ENCODE measurements at places on chromosomes 1 and 21.

DNA sequence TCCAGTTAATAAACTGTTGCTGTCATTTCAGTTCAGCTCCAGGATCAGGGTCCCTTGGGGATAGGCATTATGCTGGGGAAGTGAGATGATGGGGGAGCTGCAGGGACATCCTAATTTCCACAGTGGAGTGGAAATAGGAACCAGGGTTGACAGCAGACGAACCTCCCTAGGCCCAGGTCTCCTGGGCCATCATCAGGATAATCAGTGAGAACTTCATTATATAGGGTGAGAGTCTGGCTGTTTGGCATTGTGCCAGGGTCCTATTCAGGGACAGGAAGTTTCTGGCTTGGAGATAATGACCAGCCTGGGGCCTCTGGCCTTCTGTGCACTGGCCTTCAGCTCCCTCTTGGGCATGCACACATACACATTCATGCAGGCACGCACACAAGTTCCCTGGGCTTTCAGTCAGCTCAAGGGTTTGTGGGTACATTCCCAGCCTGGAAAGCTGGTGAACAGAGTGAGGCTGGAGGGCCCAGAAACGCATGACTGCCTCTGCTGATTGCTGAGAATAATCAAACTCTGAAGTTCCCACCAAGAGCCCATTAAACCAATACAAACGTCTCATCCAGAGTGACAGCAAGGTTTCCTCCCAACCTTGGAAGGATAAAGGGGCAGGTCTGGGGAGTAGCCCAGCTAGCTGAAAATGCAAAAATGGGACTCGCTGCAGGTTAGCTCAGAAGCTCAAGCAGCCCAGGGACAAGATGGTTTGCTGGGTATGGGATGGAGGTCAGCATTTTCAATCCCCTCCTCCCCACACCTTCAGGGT is 13.9 kb upstream of the LRIG2 start:
- no peak for DNase-seq

GRCh38 chr1:10917513-10918454 is 94.7 kb upstream of the TARDBP start:
- DNase-seq = no peak

DNA sequence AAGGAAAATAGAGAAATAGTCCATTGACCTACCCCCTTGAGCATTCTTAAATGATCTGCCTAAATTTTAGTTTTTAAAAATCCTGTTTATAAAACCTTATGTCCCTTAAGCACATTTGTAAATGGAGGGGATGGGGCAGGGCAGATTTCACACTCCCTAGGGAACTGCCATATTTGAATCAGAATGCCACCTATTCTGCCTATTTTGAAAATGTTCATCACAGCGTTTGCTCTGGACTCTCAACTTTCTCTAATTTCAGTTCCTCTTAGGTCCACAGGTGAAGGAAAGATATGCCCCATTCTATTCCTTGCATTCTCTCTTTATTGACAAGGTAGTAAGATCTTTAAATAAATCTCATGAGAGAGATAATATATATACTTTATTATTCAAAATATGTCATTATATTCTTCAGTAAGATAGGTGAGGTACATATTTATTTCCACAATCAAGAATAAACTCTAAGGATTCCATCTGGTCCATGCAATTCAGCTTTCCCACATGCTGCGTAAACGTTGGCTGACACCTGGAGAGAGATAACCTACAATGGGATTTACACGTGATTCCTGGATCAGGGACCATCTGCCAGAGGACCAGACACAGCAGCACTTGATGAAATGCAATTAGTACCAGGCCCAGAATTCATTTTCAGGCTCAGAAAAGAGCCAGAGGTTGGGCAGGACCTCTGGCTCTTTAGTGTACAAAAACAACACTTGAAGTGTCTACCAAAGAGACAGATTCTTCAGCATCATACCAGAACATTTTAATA is 1.2 kb upstream of the LPGAT1 start:
- no peak for DNase-seq

DNA sequence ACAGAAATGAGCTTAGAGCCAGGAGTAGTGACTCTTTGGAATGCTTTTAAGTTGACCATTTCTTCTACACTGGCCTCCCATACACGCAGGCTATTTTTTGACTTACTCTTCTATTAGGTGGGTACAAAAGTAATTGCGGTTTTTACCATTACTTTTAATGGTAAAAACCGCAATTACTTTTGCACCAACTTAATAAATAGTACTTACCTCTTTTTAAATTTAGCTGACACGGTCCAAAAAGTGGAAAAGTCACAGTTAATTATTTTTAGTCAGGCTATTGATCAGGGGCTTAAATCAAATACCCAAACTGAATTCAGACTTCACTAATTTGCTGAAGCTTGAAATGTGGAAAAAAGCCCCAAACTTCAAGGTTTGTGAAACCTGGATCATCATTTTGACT is 138.7 kb downstream of the GRIK1 start:
- no peak for DNase-seq

GRCh38 chr1:168531615-168532345 is 12.0 kb downstream of the XCL2 start:
- no peak for DNase-seq

DNA sequence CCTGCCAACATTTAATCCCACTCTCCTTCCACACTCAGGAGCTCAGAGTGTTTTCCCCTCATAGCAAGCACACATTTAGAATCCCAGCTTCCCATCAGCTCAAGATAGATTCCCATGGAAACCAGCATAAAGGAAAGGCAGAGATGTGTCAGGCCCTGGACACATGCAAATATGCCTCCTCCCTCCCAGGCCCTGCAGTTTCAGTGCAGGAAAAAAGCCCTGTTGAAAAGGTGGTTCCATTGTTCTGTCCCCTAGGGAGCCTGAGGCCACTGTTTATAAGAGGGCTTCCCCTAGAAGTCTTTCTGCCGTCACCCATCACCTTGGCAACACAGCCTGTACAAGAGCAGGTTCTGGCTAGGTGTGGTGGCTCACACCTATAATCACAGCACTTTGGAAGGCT is 3.6 kb downstream of the CACNA1S start:
- no peak for DNase-seq

GRCh38 chr1:165772739-165773138 is 4.1 kb upstream of the TMCO1 start:
- no peak for DNase-seq

GRCh38 chr1:218863987-218864386 is 309.7 kb upstream of the LYPLAL1 start:
- DNase-seq = peak; percentile 27

DNA sequence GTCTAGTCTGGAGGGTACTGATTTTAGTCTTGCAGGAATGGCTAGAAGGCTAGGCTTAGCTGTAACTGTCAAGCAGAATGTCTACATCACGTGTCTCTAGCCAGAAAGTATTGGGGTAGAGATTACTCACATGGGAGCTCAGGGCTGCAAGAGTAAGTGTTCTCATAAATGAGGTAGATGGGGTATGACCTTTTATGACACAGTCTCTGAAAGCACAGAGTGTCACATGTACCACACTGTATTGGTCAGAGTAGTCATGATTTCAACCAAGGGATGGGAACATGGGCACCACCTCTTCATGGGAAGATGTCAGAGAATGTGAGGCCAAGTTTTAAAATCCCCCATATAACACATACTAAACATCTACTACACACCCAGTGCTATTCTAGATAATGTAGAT is 2.9 kb downstream of the FYB2 start:
- DNase-seq = peak; percentile 27

DNA sequence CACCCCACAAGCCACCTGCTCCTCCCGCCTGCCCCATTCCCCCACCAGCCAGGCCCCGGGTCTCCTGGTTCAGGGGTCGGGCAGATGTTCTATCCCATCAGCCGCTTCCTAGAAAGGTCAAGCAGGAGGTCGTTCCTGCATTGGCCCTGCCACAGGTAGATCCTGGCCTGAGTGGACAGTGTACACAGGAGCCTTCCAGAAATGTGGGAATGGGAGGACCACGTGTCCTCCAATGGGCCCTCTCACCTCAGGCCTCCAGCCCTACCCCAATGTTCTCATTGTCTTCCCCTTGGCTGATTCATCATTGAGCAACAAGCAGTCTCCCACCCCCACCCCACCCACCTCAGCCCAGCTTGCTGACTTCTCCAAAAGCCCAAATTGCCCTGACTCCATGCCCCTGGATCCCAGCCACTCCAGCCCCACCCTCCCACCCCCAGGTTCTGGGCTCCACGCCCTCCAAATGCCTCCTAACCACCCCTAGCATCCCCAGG is 2.1 kb downstream of the S100A16 start:
- peak; percentile 93 for DNase-seq

GRCh38 chr1:154609398-154610380 is 1.7 kb upstream of the ADAR start:
- DNase-seq = peak; percentile 27

DNA sequence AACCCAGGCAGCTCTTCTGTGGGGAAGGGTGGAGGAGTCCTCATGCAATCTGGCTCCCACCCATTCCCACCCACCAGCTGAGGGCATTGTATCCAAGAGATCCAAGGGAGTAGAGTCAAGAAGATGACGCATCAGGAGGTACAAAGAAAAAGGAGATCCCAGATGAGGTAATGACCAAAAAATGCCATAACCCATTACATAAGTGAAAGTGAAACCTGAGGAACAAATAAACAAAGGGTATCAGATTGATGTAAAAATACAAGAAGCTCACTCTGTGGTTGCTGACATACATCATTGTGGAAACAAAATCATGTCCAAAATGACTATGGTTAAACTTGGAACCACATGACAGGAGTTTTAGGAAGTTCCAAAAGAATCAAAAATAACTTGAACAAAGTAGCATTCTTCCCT is 42.5 kb downstream of the CCN1 start:
- peak; percentile 91 for DNase-seq

DNA sequence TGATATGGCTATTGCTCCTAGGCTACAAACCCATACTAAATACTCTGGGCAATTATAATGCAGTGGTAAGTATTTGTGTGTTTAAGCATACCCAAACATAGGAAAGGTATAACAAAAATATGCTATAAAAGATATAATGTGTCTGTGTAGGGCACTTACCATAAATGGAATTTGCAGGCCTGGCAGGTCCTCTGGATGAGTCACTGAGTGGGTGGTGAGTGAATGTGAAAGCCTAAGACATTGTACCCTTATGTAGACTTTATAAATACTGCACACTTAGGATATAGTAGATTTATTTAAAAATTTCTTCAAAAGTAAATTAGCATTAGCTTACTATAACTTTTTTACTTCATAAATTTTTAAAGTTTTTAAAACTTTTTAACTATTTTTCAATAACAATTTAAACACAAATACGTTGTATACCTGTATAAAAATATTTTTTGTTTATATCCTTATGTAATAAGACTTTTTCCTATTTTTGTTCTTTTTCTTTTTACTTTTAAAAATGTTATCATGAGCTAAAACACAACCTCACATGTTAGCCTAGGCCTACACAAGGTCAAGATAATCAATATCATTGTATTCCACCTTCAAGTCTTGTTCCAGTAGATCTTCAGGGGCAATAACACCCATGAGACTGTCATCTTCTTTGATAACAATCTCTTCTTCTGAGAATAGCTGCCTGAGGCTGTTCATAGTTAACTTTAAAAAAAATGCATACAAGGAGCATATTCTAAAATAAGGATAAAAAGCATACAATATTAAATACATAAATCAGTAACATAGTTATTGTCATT is 306.3 kb upstream of the RGS18 start:
- DNase-seq = peak; percentile 18

DNA sequence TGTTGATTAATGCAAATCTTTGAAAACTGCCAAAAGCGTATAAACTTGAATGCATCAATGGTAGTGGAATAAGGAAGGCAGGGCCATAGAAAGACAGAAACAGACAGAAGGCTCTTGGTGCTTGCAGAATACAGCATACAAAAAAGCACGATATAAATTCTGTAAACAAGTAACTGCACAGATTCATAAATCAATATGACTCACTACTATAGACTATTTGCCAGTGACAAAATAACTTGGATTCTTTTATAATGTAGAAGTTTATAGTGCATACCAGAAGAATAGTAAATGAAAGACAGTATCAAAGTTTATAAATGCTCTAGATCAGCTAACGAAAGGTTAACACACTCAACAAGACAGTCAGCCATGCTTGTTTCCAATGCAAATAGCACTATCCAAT is 349.6 kb downstream of the PTBP2 start:
- peak; percentile 17 for DNase-seq

- peak; percentile 87 for DNase-seq
Observed at GRCh38 chr1:41742219-41742618, 176.5 kb downstream of the HIVEP3 start.

DNA sequence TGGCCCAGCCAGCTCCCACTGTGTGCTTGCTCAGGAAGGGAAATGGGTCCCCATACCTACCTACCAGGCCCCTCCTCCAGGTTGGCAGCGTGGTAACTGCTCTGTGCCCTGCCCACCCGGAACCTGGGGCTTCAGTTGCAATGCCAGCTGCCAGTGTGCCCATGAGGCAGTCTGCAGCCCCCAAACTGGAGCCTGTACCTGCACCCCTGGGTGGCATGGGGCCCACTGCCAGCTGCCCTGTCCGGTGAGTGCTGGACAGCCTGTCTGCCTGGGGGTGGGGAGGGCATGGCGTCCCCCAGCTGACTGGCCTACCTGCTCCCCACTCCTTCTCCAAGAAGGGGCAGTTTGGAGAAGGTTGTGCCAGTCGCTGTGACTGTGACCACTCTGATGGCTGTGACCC is 10.8 kb upstream of the LRRC71 start:
- no peak for DNase-seq

DNA sequence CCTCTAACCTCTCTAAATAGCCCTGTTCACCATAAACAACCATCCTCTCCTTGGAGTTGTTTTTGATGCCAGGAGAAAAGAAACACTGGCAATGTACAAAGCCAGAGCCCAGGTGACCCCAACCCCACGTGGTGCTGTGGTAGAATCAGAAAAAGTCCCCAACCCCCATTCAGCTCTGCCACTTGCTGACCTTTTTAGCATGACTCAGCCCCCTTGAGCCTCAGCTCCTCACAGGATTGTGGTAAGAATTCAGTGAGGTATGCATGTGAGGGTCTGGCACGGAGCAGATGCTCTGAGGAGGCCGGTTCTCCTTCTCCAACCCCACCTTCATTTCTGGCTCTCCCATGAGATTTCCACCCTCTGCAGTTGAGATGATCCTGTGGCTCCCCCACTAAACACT is 11.1 kb upstream of the CHI3L1 start:
- DNase-seq = peak; percentile 84

DNA sequence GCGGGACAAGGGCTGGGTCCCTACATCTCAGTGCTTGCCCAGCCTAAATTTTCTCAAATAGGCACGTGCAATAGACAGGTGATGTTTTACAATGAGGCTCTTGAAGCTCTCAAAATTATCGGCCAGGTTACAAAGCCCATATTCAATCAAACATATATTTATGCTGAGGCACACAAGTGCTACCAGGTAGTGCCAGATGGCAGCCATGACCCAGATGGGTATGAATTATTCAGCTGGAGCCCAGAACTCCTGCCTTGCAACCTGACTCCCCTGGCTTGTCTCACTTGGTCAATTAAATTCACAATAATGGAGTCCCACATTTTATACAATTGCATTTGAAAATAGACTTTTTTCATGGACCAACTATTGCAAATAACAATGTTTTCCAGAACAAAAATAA is 12.3 kb upstream of the ADAM30 start:
- DNase-seq = no peak

- DNase-seq = peak; percentile 8
Observed at GRCh38 chr1:26181586-26182382, 4.5 kb downstream of the CNKSR1 start.

GRCh38 chr1:230680300-230681025 is 33.5 kb downstream of the AGT start:
- no peak for DNase-seq

Data from fibroblast of mammary gland (primary cell).